ENCODE measurements at places on chromosomes 7 and 10. TPM values are rescaled to one million over a fixed set of nuclear protein-coding genes. Genes with fewer than 3 reads are reported as not detected.

The TMEM225B gene
- 0.92 TPM for total RNA-seq

The AGAP5 gene
- 1.8 TPM for total RNA-seq

The RELN gene
- 0.03 TPM for total RNA-seq

The PALS2 gene
- 76.1 TPM for total RNA-seq

The ALOX5 gene
- 0.13 TPM for total RNA-seq

The CCDC7 gene
- 0.56 TPM for total RNA-seq
